ENCODE measurements at places on chromosomes 7 and 10. TPM values are rescaled to one million over a fixed set of nuclear protein-coding genes. Genes with fewer than 3 reads are reported as not detected.

Gene FAM180A
- total RNA-seq = 3.4 TPM

Gene C10orf62
- total RNA-seq = not detected

Gene RPA3
- total RNA-seq = 127 TPM

Gene LRRC18
- total RNA-seq = not detected

Gene TPST1
- 61.0 TPM for total RNA-seq

Gene DNAJC12
- 3.4 TPM for total RNA-seq

Gene MAT1A
- not detected for total RNA-seq

Gene CCDC7
- total RNA-seq = 1.8 TPM

All from M059J (cell line).